H9 (cell line): ENCODE measurements at places on chromosomes 2 and 18. TPM values are rescaled to one million over a fixed set of nuclear protein-coding genes. Genes with fewer than 3 reads are reported as not detected.

GRCh38 chr18:57802213-57803102, 657 bp downstream of the ATP8B1 start:
- H3K4me1 ChIP-seq: no peaks in the 10 kb centered on the region
- DNase-seq: peak; percentile 51
- H3K27ac ChIP-seq: no peak overlapping the region
- no peaks in the 10 kb centered on the region for H3K36me3 ChIP-seq
- peaks cover 24% of the 10 kb centered on the region; the same call in 1 of the 2 replicates for H3K27me3 ChIP-seq

DNA sequence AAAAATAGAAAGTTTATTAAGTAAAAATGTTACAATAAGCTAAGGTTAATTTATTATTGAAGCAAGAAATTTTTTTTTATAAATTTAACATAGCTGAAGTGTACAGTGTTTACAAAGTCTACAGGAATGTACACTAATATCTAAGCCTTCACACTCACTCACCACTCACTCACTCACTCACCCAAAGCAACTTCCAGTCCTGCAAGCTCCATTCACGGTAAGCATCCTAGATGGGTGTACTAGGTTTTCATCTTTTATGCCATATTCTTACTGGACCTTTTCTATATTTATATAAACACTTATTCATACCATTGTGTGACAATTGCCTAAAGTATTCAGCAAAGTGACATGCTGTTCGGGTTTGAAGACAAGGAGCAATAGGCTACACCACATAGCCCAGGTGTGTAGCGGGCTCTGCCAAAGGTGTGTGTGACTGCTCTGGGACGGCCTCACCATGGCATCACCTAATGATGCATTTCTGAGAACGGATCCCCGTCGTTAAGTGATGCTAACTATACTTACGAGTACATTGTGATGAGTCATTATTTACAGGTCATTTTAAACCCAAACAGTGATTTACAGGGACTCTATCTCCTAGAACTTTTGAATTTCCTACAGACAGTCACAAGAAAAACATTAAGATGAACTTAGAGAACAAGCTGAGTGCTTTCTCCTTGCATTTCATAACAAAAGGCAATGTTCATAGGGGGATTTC, 76.3 kb upstream of the ID2 start:
- H3K27me3 ChIP-seq: no peaks in the 10 kb centered on the region; the same call in 1 of the 2 replicates
- no peaks in the 10 kb centered on the region; the same call in 1 of the 2 replicates for H3K4me1 ChIP-seq
- no peak overlapping the region for H3K27ac ChIP-seq
- H3K4me3 ChIP-seq: no peak overlapping the region
- no peak for DNase-seq

- no peak overlapping the region for H3K27ac ChIP-seq
- no peaks in the 10 kb centered on the region for H3K4me1 ChIP-seq
Measured at GRCh38 chr18:46174342-46175041, 70.3 kb downstream of the HAUS1 start.

- H3K4me3 ChIP-seq: no peak overlapping the region
- H3K36me3 ChIP-seq: no peaks in the 10 kb centered on the region
- H3K4me1 ChIP-seq: peaks cover 3% of the 10 kb centered on the region; the same call in 1 of the 2 replicates
- no peak overlapping the region for H3K27ac ChIP-seq
- H3K27me3 ChIP-seq: no peaks in the 10 kb centered on the region
Measured at GRCh38 chr2:69790601-69790959, 38.9 kb upstream of the GMCL1 start.

GRCh38 chr2:106282462-106283170, 88.5 kb upstream of the UXS1 start:
- no peaks in the 10 kb centered on the region for H3K27me3 ChIP-seq
- H3K4me3 ChIP-seq: no peak overlapping the region
- H3K36me3 ChIP-seq: no peaks in the 10 kb centered on the region
- H3K27ac ChIP-seq: no peak overlapping the region

- no peaks in the 10 kb centered on the region for H3K27me3 ChIP-seq
- H3K27ac ChIP-seq: no peak overlapping the region
- peaks cover 4% of the 10 kb centered on the region; the same call in 2 of the 3 replicates for H3K36me3 ChIP-seq
- H3K4me3 ChIP-seq: no peak overlapping the region
- H3K4me1 ChIP-seq: no peaks in the 10 kb centered on the region
- peak; percentile 46 for DNase-seq
Measured at GRCh38 chr18:67043276-67043675, 439.4 kb upstream of the CDH19 start.

DNA sequence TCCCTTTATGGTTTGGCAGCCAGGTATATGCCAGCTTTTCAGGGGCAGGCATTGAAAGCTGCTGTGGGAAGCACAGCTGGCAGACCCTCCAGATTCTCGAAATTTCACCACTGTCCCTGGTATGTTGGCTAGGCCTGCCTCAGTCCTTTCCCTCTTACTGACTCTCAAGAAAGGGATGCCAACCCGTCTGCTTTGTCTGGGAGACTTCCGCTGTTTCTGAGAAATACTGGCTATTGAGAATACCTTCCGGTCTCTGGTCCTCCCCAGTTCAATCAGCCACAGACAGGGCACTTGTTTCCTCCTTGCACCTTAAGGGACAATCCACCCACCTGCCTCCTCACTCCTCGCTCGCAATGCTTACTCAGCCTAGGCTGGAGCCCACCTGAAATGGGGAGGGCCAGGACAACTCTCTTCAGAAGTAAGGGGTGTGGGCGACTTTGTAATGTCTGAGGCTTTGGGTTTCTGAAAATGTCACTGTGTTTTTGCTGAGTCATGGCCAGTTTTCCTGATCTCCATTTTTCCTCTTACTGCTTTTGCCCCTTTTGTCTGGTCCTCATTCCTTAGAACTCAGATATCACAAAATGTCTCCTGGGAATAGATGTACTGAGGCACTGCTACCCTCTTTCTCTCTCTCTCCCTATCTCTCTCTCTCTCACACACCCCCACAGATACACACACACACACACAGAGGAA, 571.1 kb downstream of the TNS1 start:
- no peaks in the 10 kb centered on the region for H3K36me3 ChIP-seq
- DNase-seq: no peak
- no peak overlapping the region for H3K27ac ChIP-seq
- no peaks in the 10 kb centered on the region for H3K27me3 ChIP-seq
- H3K4me3 ChIP-seq: no peak overlapping the region

GRCh38 chr2:202989749-202990148, 24.9 kb upstream of the NBEAL1 start:
- H3K4me3 ChIP-seq: no peak overlapping the region
- DNase-seq: no peak
- no peaks in the 10 kb centered on the region for H3K4me1 ChIP-seq

DNA sequence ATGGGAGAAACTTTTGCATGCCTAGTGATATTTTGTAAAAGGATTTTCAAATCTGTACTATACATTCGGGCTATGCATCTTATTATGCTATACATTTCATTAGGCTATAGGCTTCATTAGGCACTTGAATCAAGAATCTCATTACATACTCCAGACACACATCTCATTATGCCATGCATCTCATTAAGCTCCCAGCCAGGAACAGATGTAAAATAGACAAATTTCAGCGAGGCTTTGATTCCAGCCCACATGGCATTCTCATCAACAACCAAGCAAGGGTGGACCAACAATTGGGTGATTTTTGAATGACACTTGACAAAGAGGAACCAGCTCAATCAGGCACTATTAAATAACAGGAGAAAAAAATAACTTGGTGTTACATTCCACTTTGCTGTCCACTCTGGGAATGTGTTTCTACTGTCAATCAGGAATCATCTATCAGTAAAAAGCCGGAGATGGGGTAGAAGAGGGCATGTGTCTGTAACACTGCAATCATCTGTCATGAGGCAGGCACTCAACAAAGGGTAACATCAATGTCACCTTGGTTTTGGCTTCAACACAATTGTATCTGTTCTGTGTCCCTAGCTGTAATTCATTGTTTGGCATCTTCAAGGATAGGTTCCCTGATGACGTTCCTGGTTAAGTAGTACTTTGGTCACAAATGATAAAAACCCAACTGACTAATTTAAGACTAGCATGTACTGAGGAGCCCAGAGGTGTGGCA, 498.6 kb downstream of the EPHA4 start:
- no peaks in the 10 kb centered on the region for H3K4me1 ChIP-seq
- no peaks in the 10 kb centered on the region for H3K27me3 ChIP-seq
- DNase-seq: no peak
- no peak overlapping the region for H3K4me3 ChIP-seq
- H3K27ac ChIP-seq: no peak overlapping the region

- H3K4me3 ChIP-seq: peak overlapping the region; percentile 99
- no peaks in the 10 kb centered on the region for H3K27me3 ChIP-seq
- no peak overlapping the region for H3K27ac ChIP-seq
Measured at GRCh38 chr2:196925768-196926561, 542 bp downstream of the PGAP1 start.

DNA sequence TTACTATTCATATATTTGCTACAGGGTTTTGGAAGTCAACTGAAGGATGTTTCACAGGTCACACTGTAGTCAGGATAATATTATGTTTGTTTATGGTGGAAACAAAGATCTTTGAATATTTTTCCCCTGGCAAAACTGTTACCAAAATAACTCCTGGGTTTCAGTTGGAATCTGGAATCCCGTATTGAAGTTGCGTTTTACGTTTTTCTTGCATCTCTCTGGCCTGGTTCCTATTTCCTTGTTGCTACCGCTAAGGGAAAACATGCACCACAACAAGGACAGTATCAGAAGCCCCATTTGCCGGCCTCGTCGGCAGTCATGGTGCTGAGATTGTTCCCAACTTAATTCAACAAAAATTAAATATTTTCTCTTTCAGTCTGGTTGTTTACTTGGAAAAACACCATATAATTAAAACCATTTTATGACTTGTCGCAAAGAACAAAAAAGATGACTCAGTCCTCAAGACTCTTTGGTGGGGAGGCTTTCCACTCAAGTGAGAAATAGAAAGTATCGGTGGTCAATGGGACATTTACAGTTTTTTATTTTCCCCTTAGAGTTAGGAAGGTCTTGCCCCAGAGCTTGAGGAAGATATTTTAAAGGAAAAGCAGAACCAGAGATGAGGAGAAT, 42.3 kb downstream of the EN1 start:
- no peaks in the 10 kb centered on the region for H3K36me3 ChIP-seq
- no peak for DNase-seq
- no peak overlapping the region for H3K27ac ChIP-seq
- H3K27me3 ChIP-seq: no peaks in the 10 kb centered on the region; the same call in 1 of the 2 replicates
- H3K4me1 ChIP-seq: peaks cover 6% of the 10 kb centered on the region; the same call in 1 of the 2 replicates

DNA sequence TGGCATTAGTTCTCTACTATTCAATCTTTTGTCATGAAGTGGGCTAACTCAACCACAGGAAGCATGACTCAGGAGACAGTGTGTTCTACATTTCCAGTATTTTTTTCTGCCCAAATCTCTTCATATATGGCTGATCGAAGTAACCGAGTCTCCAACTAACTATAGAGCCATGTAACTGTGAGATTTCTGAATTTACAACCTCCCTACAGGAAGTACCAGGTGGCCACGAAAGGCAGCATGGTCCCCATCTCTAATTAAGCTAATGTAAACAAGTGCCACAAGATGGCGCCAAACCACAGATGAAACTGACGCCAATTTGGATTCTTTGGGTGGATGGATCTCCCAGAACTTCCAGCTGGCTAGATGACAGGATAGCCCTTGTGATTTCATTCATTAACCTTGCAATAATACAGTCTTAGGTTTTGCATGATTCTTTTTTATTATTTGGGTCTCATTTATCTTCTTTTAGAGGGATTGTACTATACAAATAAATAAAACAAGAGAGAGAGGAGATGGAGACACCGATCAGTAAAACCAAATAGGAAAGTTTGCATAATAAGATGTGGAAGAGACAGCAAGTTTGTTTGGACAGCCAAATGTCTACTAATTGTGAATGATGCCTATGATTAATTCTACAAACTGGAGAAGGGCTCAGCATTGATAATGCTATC, 18.3 kb upstream of the ARHGAP15 start:
- no peak overlapping the region for H3K27ac ChIP-seq
- peak; percentile 63 for DNase-seq
- no peaks in the 10 kb centered on the region for H3K36me3 ChIP-seq
- no peak overlapping the region for H3K4me3 ChIP-seq
- H3K27me3 ChIP-seq: no peaks in the 10 kb centered on the region
- no peaks in the 10 kb centered on the region for H3K4me1 ChIP-seq

DNA sequence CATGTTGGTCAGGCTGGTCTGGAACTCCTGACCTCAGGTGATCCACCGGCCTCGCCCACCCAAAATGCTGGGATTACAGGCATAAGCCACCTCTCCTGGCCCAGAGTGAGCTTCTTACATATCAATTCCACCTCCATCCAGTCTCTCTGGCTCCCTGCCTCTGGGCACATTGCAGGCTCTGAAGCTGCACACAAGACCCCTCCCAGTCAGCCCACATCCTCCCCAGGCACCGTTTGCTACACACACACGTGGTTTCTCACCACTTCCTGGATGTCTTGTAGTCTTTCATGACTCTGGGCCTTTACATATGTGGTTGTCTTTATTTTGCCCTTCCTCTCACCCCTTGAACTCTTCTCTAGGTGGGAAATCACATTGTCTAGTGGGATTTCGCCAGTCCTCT, 64.0 kb upstream of the CABLES1 start:
- H3K4me3 ChIP-seq: no peak overlapping the region
- no peaks in the 10 kb centered on the region for H3K27me3 ChIP-seq
- H3K36me3 ChIP-seq: no peaks in the 10 kb centered on the region
- no peak overlapping the region for H3K27ac ChIP-seq

- no peaks in the 10 kb centered on the region for H3K4me1 ChIP-seq
- H3K27me3 ChIP-seq: no peaks in the 10 kb centered on the region
- no peaks in the 10 kb centered on the region; the same call in 2 of the 3 replicates for H3K36me3 ChIP-seq
- H3K4me3 ChIP-seq: no peak overlapping the region
- H3K27ac ChIP-seq: no peak overlapping the region
Measured at GRCh38 chr18:44779753-44780292, 99.1 kb downstream of the SETBP1 start.

- H3K36me3 ChIP-seq: no peaks in the 10 kb centered on the region
- DNase-seq: no peak
- no peaks in the 10 kb centered on the region for H3K4me1 ChIP-seq
Measured at GRCh38 chr2:85787282-85787980, 33.6 kb downstream of the ATOH8 start.

DNA sequence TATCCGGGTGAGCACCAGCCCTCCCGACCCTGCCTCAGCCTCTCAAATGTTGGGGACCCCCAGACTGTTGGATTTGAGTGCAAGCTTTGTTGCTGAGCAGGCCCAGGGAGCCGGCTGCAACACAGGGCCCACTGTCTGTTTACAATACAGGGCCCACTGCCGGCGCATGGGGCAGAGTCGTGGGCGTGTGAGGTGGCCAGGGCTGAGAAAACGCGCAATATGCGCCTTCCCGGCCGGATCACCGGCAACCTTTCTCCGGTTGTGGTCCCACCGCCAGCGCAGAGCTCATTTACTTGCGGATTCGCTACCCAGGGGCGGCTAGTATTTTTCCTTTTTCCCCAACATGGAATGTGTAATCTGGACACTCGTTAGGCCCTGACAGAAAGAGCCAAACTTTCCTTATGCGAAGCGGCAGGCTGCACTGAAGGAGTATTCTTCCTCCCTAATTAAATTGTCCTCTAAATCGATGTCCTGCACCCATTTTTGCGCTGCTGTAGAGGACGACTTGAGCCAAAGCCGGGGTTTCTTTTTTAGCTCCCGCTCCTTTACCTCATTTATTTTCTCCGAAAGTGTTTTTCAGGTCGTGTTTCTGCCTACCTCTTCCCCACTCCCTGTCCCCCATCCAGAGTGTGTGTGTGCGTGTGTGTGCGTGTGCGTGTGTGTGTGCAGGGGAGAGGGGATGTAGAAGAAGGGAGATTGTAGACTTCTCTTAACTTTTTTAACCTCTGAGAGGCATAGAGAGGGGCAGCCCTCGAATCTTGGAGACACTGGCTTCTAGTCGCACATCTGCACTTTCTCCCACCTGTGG, 2.7 kb downstream of the OTX1 start:
- H3K27ac ChIP-seq: no peak overlapping the region
- peak overlapping the region; percentile 81 for H3K4me3 ChIP-seq
- DNase-seq: peak; percentile 33
- H3K36me3 ChIP-seq: no peaks in the 10 kb centered on the region

Gene CD207
- total RNA-seq: not detected in 2 replicates

Gene SLC30A3
- total RNA-seq: 2.5 and 3.4 TPM in 2 replicates

Gene BCL11A
- 91.4 and 92.7 TPM in 2 replicates for total RNA-seq

Gene RASGRP3
- not detected in 2 replicates for total RNA-seq

Gene IL37
- 0.55 TPM in 1 of 2 replicates, not detected in the other for total RNA-seq

Gene METTL21A
- total RNA-seq: 65.9 and 68.6 TPM in 2 replicates

Gene ABCG5
- total RNA-seq: not detected in 2 replicates
